ENCODE measurements at places on chromosomes 4 and X. TPM values are rescaled to one million over a fixed set of nuclear protein-coding genes. Genes with fewer than 3 reads are reported as not detected.

The CLTRN gene
- 0.94 TPM for total RNA-seq

The HDX gene
- 1.2 TPM for total RNA-seq

The ITGB1BP2 gene
- total RNA-seq = 104 TPM

The HPSE gene
- 1.5 TPM for total RNA-seq

The CSAG2 gene
- total RNA-seq = not detected

The CT47B1 gene
- total RNA-seq = not detected

The HTR2C gene
- total RNA-seq = not detected

The SATL1 gene
- total RNA-seq = not detected

The GAGE13 gene
- total RNA-seq = not detected

The UGT2B15 gene
- total RNA-seq = not detected

The STK32B gene
- 1.0 TPM for total RNA-seq

The VCX3B gene
- not detected for total RNA-seq

The CT45A5 gene
- not detected for total RNA-seq

The RHOXF2B gene
- not detected for total RNA-seq

The JCHAIN gene
- total RNA-seq = 4.4 TPM
